SK-N-SH (cell line): ENCODE measurements at places on chromosomes 12 and 14. TPM values are rescaled to one million over a fixed set of nuclear protein-coding genes. Genes with fewer than 3 reads are reported as not detected.

The DRAM1 gene
- 37.4 and 61.1 TPM in 2 replicates for polyA plus RNA-seq

The FLVCR2 gene
- 0.05 and 0.08 TPM in 2 replicates for polyA plus RNA-seq

The OTX2 gene
- polyA plus RNA-seq = not detected in 2 replicates

The NPFF gene
- polyA plus RNA-seq = 0.13 TPM in 1 of 2 replicates, not detected in the other

The NEUROD4 gene
- polyA plus RNA-seq = not detected in 2 replicates

DNA sequence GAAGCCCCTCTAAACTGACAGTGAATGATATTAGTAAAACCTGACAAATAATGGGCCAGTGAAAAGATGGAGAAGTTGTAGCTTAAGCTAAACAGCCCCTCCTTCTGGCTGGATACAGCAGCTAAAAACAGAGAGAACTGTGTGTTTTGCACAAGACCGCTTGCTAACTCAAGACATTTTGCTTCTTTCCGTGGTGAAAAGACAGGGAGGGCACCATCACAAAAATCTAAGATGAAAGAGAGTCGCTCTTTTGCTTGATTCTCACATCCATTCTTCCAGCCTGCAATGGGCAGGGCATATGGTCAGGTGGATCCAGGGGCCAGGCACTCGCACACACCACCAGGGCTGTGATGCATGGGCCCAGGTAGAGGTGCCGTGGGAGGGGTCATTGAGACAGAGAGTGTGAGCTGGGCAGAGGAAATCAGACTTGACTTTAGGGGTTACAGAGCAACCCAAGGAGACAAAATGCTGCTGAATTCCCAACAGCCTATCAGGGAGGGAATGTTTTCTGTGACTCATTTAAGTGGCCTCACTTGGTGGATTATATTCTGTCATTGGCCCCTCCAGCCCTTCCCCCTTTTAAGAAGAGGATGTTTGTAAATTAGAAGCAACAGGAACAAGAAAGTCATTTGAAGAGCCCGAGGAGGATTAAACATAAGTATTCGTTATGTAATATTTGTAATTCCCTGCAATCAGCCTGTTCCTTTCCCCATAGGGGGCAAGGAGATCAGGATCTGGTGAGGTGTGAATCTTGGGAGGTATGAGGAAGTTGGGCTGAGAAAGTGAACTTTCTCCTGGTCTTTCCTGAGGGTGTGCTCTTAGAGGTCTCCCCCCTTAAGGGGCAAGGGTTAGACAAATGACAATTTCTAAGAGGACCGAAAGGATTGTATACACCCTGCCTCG lies 12.3 kb downstream of the EMP1 start:
- peak; percentile 15 for DNase-seq

DNA sequence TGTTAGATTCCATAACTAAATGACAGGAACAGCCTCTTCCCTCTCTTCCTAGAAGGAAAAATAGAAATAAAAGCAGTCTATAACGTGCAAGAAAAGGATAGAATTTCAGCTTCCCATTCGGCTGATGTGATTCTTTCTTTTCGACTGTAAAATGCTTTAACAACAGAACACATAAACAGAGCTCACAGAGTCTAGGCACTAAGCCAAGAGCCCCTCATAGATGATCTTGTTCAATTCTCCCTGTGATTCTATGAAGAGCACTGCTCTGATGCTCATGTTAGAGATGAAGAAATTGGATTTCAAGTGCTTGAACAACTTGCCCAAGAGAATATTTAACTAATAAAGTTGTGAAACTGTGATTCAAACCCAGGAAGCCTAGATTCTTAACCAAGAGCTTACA lies 232.7 kb downstream of the RPAP3 start:
- no peak for DNase-seq

- DNase-seq = no peak
These were observed 53.4 kb downstream of the PLCZ1 start for GRCh38 chr12:18684430-18684829.

DNA sequence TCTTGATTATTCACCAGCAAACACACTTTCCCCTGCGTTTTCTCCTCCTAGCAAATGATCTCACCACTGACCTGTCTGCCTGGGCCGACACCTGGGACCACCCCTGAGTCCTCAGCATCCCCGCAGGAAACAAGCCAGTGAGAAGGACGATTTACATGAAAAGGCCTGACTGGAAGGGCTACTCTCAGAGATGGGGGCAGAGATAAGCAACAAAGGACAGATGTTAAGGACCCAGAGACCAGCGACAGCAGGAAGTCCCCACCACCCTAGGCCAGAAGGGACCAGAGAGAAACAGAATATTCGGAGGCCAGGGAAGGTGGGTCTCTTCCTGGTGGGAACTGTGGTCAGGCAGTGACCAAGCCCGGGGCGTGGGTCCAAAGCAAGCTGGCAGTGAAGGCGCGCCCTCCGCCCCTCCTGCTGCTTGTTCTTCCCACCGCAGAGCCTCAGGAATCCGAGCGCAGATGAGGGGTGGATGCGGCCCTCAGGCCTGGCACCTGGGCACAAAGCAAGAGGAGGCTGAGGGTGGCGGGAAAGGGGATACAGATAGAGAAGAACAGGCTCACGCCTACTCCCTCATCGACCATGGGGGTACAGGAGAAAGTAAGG lies 55.8 kb downstream of the STX2 start:
- DNase-seq = no peak

DNA sequence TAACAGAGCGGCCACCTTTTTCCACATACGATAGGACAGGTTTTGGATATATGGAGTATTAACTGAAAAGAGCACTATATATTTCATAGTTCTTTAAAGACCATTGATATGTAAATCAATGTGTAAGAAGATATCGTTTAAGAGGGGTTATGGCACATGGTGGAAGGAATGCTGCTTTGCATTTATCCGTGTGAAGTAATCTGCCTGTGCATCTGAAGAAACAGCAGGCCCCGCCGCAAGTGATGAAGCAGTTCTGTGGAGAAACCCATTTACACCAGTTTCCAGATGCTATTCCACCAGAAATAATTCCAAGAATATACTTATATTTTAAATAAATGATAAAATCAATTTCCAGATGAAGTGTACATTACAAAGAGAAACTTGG lies 72.4 kb downstream of the BICD1 start:
- DNase-seq = no peak

DNA sequence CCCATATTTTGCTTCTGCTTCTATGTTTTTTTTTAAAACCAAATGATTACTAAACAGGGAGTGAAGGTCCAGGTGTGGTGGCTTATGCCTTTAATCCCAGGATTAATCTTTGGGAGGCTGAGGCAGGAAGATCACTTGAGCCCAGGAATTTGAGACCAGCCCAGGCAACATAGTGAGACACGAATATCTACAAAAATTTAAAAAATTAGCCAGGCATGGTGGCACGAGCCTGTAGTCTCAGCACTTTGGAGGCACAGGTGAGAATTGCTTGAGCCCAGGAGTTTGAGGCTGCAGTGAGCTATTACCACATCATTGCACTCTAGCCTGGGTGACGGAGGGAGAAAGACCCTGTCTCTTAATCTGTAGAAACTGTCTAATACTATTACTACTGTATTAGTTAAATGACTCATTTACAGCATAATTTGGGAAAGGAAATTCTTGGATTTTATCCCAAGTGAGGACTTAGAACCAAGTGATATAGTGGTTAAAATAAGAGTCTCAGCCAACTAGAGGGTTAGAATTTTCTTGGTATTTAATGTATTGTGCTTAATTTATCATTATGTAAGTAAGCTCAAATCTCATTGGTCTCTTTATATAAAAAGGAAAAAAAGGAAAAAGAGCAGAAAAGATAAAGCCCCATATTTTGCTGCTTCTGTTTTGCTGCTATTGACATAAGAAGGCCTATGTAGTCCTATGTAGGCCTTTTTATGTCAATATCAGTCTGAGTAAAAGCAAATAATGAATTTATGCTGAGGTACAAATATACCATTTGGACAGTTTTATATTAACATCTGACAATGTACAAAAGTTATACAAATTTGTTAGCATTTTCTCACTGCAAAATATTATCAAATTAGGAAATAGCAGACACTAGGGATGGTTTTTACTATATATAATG lies 163.4 kb downstream of the RAD51B start:
- DNase-seq = no peak

DNA sequence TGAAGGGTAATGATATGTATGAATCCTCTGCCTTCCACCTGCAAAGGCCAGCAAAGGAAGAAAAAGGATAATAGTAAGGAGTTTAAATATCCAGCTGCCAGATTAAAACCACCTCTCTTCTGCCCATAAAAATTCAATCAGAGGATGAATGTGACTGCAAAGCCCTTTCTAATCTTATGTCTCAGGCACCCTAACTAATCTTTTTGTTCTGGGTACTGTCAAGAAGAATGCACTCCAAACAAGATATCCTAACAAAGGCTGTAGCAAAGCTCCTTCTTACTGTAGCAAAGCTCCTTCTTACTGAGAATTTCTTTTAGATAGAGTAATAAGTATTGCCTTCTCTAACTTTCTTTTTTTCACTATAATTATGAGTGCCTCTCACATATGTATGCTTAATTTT lies 91.8 kb downstream of the ST8SIA1 start:
- DNase-seq = no peak

DNA sequence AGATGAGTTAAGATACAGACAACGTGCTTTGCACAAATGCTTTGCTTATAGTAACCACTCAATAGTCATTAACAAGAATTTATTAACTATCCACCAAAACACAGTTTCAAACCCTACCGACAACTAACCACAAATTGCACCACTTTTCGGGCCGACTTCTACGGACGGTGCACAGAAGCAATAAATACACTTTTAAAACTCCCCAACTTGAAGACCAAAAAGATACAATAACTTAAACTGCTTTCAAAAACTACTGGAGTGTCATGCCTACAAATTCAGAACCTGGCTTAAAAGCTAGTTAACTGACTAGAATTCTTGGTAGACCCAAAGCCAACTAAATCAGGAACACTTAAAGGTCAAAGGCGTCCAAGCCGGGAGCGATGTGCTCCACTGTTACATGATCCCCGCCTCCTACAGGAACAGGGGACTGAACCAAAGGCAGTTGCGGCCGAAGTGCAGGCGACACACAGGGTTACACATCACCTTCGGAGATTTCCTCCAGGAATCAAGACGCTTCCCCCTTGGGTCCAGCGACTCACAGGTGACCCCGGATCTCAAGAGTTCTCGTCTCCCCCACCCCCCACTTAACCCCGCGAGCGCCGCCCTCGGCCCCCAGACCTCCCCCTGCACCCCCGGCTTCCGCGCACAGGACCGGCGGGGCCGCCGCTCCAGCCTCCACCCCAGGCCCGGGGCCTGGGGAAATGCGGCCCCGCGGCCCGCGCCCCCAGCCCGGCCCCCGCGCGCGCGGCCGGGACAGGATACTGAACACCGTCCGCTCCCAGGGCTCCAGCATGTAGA lies 507 bp downstream of the SPTSSA start:
- DNase-seq = no peak

DNA sequence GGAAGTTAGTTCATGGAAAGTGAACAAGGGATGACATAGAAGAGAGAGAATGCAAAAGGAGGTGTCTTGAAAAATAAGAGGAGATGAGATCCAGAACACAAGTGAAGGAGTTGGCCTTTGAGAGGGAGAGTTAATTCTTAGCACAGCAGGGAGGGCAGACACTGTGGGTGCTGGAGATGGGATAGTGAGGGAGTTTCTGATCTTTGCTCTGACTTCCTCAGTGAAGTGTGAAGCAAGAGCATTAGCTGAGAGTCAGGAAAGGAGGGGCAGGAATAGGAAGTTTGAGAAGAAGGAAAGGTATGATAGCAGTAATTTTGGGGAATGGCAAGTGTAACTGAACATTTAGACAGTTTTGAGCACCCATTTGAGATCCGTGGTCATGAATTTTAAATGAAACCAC lies 75.8 kb upstream of the COCH start:
- no peak for DNase-seq

- peak; percentile 53 for DNase-seq
These were observed 60.6 kb downstream of the PTPRB start for GRCh38 chr12:70576341-70577282.

- no peak for DNase-seq
These were observed 11.2 kb upstream of the LBHD2 start for GRCh38 chr14:103072595-103073366.

DNA sequence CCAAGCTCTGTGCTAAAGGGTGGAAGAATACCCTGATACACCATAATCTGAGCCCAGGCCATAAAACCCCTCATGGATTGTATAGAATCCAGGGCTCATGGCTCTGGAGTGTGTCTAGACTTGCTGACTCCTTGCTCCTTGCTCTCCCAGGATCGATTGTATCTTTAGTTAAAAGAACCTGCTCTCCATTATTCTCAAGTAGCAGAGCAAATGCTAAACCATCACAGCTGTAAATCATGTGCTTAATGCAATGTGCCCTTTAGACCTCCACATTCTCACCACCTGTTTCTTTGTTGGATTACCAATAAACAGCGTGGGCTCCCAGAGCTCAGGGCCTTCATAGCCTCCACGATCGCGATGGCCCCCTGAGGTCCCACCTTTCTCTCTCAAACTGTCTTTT lies 411.6 kb upstream of the FBXO33 start:
- DNase-seq = no peak

- DNase-seq = no peak
These were observed 1.9 kb upstream of the KRT79 start for GRCh38 chr12:52836042-52836466.

GRCh38 chr14:32080001-32080510 lies 3.0 kb downstream of the ARHGAP5 start:
- DNase-seq = no peak

DNA sequence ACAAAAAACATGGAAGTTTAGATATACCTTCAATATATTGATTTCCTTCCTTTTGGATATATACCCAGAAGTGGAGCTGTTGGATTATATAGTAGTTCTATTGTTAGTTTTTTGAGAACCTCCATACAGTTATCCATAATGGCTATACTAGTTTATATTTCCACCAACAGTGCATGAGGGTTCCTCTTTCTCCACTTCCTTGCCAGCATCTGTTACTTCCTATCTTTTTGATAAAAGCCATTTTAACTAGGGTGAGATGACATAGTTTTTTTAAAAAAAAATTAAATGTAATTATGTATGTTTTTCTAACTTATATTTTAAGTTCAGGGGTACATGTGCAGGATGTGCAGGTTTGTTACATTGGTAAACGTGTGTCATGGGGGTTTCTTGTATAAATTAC lies 10.0 kb upstream of the SLC38A4 start:
- no peak for DNase-seq

- no peak for DNase-seq
These were observed 452.2 kb downstream of the BCL11B start for GRCh38 chr14:98819867-98820206.

DNA sequence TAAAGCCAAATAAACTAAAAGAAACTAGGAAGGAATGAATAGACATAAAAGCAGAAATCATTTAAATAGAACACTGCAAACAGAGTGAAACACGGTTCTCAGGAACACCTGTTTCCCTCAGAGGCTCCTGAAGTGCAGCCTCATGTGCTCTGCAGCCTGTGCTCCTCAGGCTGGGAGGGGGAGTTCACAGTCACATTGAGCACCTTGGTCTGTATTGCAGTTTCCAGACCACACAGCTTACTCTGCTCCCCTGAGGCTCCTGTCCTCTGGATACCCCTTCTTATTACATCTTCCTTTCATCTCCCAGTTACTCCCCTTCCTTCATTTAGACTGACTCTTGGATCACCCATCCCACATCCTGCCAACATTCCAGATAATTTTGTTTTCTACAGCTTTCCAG lies 49.7 kb upstream of the DCD start:
- DNase-seq = no peak

- no peak for DNase-seq
These were observed 2.7 kb downstream of the PCNX4 start for GRCh38 chr14:60094306-60094897.

- DNase-seq = no peak
These were observed 166.6 kb upstream of the CCDC198 start for GRCh38 chr14:57660208-57660607.
